NCI-H1694 (cell line): ENCODE measurements at places on chromosomes 6 and 20.

DNA sequence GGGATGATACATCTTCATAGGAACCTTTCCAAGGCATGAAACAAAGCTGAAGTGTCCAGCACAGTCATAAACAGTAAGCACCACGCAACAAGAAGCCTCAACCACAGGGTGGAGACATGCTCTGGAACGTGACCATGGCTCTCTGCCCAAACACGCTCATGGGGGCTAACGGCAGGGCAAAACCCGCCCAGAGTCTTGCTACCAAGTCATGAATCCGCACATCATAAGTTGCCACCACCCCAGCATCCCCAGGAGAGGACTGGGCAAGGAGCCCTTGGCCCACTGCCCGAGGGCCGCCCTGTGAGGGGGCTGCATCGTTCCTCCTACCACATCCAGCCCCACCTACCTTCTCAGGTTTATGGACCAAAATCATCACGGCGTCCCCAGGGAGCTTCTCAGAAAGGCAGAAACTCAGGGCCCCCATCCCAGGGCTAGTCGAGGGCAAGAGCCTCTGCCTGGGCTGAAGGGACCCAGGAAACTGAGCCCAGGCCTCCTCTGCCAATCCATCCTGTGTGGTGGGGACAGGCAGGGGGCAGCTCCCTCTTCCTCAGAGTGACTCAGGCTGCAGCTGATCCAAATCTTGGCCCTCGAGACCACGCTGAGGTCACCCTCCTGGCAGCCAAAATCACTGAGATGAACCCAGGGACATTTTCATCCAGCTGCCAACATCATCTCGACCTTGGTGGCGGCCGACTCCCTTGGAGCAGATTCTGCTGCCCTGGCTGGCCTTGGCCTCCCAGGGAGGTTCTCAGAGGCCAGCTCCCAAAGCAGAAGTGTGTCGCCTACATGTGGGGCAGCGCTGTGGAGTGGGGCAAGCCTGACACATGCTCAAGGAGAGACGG lies 42.6 kb downstream of the BMP7 start:
- no peak for DNase-seq

- no peak for DNase-seq
These were observed 24.5 kb upstream of the TAF8 start for GRCh38 chr6:42025845-42026243.

GRCh38 chr6:1849691-1850090 lies 240.0 kb downstream of the FOXC1 start:
- no peak for DNase-seq

GRCh38 chr20:32571566-32571965 lies 13.6 kb downstream of the NOL4L start:
- no peak for DNase-seq

DNA sequence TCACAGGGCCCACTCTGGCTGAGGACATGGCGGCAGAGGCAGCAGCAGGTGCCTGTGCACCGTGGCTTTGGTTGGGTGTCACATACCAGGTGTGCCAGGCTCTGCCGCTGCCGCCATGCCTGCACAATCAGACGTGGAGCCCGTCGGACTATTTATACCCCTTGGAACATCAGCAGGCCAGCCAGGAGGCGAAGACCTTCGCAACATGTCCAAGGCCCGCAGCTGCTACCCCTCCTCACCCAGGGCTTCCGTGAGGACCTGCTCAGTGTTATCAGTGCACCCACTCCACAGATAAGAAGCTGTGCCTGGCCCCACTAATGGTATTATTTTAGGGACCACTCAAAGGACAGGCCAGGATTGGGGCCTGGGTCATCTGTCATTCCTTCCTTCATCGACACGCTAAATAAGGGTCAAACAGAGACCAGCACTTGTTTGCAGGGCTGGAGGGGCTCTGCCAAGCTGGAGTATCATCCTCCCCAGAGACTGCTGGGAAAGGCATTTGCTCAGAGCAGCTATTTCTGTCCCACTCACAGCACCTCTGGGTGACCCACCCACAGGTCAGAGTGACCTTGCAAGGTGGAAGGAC lies 109.2 kb downstream of the BMP7 start:
- DNase-seq = no peak
